Cardiac muscle cell (in vitro differentiated cells and primary cell): ENCODE measurements at places on chromosomes 3 and 15. TPM values are rescaled to one million over a fixed set of nuclear protein-coding genes. Genes with fewer than 3 reads are reported as not detected.
A peak's percentile ranks its signal among the peaks of the same experiment; 100 is the strongest.

Gene CX3CR1
- total RNA-seq, result 0.48 and 0.56 TPM in 2 replicates

GRCh38 chr3:189117087-189117486 lies 54.7 kb upstream of the TPRG1 start:
- H3K27ac ChIP-seq, result no peak overlapping the region
- no peak for DNase-seq
- no peak overlapping the region for H3K4me3 ChIP-seq

GRCh38 chr15:34986326-34986725 lies 1.8 kb downstream of the ZNF770 start:
- H3K36me3 ChIP-seq, result peaks cover 13% of the 10 kb centered on the region
- H3K4me1 ChIP-seq, result peaks cover 23% of the 10 kb centered on the region
- DNase-seq, result no peak
- peak overlapping the region; percentile 83 for H3K4me3 ChIP-seq
- H3K27me3 ChIP-seq, result no peaks in the 10 kb centered on the region

GRCh38 chr15:40731034-40731433 lies 24.0 kb downstream of the RMDN3 start:
- H3K27me3 ChIP-seq, result no peaks in the 10 kb centered on the region
- H3K4me1 ChIP-seq, result no peaks in the 10 kb centered on the region
- no peak overlapping the region for H3K4me3 ChIP-seq
- H3K36me3 ChIP-seq, result peaks cover 16% of the 10 kb centered on the region

DNA sequence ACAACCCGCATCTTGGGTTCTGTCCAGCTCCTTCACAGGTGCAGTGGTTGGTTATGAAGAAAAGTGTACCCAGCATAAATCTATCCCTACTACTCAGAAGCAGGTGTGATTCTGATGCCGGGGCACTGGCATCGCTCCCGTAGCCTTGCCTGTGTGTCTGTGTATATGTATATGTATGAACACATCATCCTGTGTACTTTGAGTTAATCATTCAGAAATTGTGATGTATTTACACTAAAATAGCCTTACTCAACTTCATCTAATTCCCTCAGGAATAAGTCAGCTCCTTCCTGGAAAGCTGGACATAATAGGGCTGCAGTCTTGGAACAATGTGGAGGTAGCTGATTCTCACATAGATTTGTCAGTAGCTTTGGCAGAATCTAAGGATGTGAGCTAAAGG lies 6.7 kb upstream of the ZBED2 start:
- H3K27ac ChIP-seq, result no peak overlapping the region
- H3K36me3 ChIP-seq, result no peaks in the 10 kb centered on the region
- H3K4me3 ChIP-seq, result no peak overlapping the region
- DNase-seq, result no peak
- H3K27me3 ChIP-seq, result no peaks in the 10 kb centered on the region

GRCh38 chr3:82294609-82295008 lies 533.2 kb upstream of the GBE1 start:
- H3K4me1 ChIP-seq, result no peaks in the 10 kb centered on the region
- no peak overlapping the region for H3K27ac ChIP-seq
- H3K4me3 ChIP-seq, result no peak overlapping the region
- H3K27me3 ChIP-seq, result no peaks in the 10 kb centered on the region
- no peak for DNase-seq

GRCh38 chr3:173013219-173013832 lies 127.7 kb downstream of the SPATA16 start:
- DNase-seq, result no peak
- no peaks in the 10 kb centered on the region for H3K4me1 ChIP-seq
- no peak overlapping the region for H3K4me3 ChIP-seq
- H3K36me3 ChIP-seq, result no peaks in the 10 kb centered on the region

DNA sequence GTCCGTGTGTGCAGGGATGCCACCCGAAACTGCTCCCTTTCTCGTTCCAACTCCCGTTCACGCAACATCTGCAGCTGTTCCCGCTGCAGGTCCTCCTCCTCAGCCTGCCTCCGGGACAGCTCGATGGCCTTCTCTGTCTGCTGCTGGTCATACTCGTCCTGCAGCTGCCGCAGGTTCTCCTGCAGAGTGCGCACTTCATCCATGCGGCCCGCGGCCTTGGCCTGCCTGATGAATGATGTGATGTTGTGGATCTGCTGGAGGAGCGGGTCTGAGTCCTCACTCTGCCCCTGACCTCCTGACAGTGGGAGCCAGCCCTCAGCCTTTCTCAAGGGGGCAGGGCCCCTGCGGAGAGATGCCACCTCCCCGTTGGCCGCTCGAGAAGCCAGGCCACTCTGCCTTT lies 9.4 kb upstream of the MRPS25 start:
- H3K4me3 ChIP-seq, result no peak overlapping the region
- H3K27ac ChIP-seq, result no peak overlapping the region
- no peaks in the 10 kb centered on the region for H3K27me3 ChIP-seq
- H3K36me3 ChIP-seq, result peaks cover 46% of the 10 kb centered on the region
- no peaks in the 10 kb centered on the region for H3K4me1 ChIP-seq
- no peak for DNase-seq

Gene NR2E3
- 0.09 TPM in 1 of 2 replicates, not detected in the other for total RNA-seq

Gene FILIP1L
- total RNA-seq, result 0.28 and 0.45 TPM in 2 replicates

DNA sequence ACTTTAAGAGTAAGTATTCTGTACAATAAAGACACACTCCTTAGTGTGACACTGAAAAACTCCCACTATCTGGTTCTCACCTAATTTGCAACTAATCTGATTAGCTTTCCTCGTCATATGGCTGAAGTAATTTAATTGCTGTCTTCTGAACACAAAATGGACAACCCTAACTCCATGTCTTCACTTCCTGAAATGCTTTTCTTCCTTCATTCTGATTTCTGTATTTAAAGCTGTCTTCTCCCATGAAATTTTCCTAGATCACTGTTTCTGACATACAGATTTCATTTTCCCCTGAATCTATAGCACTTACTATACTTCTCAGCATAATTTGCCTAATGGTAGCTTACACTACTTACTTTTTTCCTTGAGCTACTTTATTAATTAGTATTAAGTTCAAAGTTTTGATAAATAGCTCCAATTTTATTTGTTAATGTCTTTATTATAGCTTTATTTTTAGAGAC lies 6.3 kb downstream of the CCPG1 start:
- H3K27ac ChIP-seq, result no peak overlapping the region
- H3K4me1 ChIP-seq, result no peaks in the 10 kb centered on the region
- H3K4me3 ChIP-seq, result no peak overlapping the region
- no peaks in the 10 kb centered on the region for H3K27me3 ChIP-seq
- peaks cover 3% of the 10 kb centered on the region for H3K36me3 ChIP-seq

- no peak overlapping the region for H3K4me3 ChIP-seq
- peaks cover 4% of the 10 kb centered on the region for H3K4me1 ChIP-seq
- no peaks in the 10 kb centered on the region for H3K27me3 ChIP-seq
- H3K27ac ChIP-seq, result no peak overlapping the region
Measured at GRCh38 chr15:67885861-67886260, 46.0 kb upstream of the RNU6-1 start.

- no peaks in the 10 kb centered on the region for H3K36me3 ChIP-seq
- H3K27me3 ChIP-seq, result no peaks in the 10 kb centered on the region
- H3K4me1 ChIP-seq, result no peaks in the 10 kb centered on the region
- no peak overlapping the region for H3K4me3 ChIP-seq
- no peak overlapping the region for H3K27ac ChIP-seq
Measured at GRCh38 chr15:78242128-78242527, 7.8 kb upstream of the ACSBG1 start.
